ENCODE measurements at places on chromosomes 2 and 18. TPM values are rescaled to one million over a fixed set of nuclear protein-coding genes. Genes with fewer than 3 reads are reported as not detected.

Gene DCDC2C
- 0.55 TPM for total RNA-seq

Gene ALPP
- total RNA-seq = 0.75 TPM

Gene REG3A
- not detected for total RNA-seq

Gene SERTAD2
- 11.1 TPM for total RNA-seq

Gene DTNB
- total RNA-seq = 8.7 TPM

Measured in A549 treated with CORT108297 at 1 μM for 4 hours (cell line).